T-helper 1 cell (primary cell): ENCODE measurements at places on chromosomes 6 and 20.

DNA sequence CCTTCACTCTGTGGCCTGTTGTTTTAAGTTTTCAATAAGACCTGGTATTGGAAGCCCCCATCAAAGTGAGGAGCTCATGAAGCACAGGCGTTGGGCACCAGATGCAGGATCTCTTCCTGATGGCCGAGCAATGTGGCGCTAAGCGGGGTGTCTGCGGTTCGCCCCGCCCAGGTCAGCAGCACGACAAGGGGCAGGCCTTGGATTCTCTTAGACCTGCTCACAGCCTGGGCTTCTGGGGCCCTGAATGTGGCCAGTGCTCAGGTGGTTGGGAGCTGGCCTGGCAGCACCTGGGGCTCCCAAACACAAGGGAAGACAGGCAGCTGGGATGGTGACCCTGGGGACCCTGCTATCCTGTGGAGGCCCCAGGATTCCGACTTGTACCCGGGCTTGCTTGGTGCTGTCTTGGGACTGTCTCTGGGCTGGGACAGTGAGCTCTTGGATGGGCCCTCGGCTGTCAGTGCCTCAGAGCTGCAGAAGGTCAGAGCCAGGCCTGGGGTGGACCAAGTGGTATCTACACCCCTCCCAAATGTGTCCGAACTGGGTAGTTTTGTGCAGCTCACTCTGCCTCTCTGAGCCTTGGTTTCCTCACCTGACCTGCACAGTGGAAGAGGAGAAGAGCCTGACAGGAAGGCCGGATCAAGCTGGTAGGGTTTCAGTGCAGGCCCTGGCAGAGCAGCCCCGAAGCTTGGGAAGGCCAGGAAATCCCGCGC, 69.1 kb downstream of the PHACTR3 start:
- no peak for DNase-seq

GRCh38 chr20:57384486-57384885, 6.7 kb upstream of the RBM38 start:
- DNase-seq, result no peak

- DNase-seq, result no peak
Measured at GRCh38 chr6:109853426-109853825, 124.7 kb upstream of the GPR6 start.

DNA sequence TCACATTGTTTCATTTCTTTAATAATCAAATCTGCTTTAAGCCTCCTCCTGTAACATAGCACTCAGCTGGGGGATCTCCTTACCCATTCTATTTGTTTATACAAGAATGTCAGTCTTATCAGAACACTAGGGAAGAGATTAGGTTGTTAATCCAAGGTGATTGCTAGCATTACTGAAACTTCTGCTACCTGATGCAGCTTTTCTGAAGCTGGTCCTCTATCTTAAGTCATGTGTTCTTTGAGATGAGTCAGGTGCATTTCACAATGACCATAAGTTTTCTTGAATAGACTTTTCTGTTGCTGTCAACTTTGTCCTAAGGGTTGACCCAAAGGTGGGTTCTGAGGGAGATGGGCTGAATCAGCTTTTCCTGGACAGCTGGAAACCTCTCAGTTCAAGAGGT, 60.7 kb upstream of the SYNCRIP start:
- DNase-seq, result no peak

DNA sequence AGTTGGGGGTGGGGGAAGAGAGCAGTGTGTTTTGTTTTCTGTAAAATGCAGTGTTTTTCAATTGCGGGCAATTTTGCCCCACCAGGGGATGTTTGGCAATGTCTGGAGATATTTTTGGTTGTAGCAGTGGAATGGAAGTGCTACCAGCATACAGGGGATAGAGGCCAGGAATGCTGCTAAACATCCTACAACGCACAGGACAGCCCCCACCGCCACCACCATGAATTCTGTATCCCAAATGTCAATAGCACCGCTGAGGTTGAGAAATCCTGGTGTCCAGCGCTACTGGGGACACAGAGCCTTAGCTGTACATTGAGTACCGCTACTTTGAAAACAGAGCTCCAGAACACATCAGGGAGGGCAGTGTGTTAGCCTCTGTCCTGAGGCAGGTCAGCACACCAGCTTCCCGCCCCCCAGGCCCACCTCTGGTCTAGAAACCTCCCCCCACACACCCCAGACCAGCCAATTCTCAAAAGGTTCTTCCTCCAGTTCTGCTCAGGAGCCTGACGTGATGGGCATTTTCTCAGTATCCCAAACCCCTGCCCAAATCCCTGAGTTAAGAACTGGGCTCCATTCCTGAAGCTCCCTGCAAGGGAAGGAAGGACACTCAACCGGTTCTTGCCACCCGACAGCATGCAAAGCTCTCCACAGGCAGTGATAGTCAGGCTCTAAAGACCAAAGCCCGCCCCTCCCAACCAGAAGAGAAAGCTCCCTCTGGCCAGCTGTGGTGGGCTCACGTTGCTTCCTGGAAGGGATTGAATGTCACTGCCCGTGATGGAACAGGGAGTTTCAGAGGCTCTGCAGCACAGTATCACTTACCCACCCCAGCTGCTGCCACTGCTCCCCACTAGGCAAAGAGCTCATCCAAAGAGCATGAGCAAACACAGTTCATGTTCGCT, 321.5 kb upstream of the JARID2 start:
- DNase-seq, result no peak

- no peak for DNase-seq
Measured at GRCh38 chr6:108156938-108157233, 8.9 kb upstream of the NR2E1 start.

GRCh38 chr6:46862381-46862780, 59.4 kb downstream of the ADGRF5 start:
- no peak for DNase-seq

DNA sequence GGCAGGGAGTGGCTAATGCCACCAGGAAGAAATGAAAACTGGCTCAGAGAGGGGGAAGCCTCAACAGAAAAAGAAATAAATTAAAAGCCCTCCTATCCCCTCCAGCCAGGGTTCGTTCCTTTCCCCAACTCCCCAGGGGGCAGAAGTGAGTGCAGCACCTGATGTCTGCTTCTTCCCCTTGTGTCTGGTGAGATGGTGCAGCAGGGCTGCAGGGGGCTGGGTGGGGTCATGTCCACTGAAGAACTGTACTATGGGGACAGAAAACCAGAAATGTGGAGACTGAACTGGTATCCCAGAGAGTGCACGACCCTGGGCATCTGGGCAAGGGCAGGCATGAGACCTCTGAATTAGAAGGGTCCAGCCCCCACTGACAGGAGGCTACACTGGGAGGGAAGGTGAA, 4.0 kb downstream of the EGFL8 start:
- DNase-seq, result no peak

DNA sequence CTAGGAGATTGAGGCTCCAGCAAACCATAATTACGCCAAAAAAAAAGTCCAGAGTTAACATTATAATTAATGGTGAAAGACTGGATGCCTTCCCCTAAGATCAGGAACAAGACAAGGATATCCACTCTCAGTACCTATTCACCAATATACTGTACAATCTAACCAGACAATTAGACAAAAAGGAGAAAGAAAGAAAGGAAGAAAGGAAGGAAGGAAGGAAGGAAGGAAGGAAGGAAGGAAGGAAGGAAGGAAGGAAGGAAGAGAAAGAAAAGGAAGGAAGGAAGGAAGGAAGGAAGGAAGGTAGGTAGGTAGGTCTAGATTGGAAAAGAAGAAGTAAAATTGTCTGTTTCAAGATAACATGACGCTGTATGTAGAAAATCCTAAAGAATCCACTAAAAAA, 50.7 kb downstream of the TASP1 start:
- no peak for DNase-seq

GRCh38 chr20:52103913-52104545, 87.5 kb downstream of the ZFP64 start:
- DNase-seq, result no peak

- DNase-seq, result peak; percentile 63
Measured at GRCh38 chr6:10411971-10412460, 2.9 kb downstream of the TFAP2A start.

DNA sequence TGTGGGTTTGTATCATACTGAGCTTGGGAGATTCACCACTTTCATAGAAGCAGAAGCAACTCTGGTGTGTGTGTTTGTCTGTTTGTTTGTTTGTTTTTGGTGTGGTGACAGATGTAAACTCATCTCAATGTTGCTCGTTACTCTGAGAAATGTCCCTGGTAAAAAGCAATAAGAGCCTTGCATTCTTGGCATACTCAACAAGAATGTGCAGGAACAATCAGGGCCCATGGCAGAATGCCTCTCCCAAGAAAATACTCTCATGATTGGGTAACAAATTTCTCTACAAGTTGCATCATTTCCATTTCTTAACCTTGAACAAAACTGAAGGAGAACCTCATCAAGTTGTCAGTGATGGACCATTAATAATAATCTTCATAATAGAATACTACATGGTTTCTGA, 43.0 kb upstream of the PKHD1 start:
- no peak for DNase-seq

- no peak for DNase-seq
Measured at GRCh38 chr6:108777536-108777935, 70.7 kb upstream of the ARMC2 start.

DNA sequence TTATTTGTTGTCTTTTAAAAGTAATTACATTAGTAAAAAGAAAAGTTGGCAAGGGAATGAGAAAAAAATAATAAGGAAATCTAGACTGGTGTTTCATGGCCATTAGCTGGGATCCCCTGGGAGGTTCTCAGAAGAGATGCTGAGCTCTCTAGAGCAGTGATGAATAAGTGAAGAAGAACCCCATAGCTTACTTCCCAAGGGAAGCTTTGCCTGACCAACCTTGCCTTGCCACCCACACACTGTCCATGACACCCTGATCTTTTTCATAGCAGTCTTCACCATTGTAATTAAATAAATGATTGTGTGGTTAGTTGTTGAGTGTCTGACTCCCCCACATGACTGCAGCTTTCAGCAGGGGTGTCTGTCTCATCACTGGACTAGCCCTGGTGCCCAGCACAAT, 5.9 kb downstream of the C6orf163 start:
- DNase-seq, result no peak

DNA sequence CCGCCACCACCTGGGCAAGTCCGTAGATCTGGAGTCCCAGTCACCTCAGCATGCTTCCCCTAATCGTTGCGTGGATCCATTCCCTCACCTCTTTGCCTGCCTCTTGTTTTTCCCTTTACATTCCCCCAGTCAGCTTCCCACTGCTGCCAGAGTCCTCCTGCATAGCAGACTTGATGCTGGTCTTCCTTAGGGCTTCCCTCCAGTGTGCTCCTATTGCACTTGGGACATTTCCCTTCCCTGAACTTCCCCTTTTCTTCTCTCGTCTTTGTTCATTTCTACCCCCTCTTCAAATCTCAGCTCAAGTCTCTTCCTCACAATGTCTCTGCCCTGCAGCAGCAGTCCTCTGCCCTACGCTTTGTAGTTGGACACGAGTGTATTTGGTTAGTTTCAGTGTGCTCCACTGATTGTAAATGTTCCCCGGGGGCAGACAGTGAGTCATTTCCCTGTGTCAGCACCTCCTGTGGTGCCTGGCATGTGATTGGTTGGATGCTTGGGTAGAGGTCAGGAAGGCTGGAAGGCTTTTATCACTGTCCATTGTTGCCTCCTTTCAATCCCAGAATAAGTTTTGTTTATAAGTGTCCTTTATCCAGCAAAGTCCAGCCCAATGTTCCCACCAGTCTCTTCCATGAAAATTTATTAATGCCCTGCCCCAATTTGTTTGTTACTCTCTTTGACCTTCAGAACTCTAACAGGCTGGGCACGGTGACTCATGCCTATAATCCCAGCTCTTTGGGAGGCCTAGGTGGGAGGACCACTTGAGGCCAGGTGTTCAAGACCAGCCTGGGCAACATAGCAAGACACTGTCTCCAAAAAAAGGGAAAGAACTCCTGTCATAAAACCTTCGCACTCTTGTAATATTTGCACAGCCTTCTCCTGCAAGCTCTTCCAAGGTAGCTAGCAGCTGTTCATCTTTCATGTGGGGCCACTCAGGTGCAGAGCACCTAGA, 38.3 kb downstream of the FAM120B start:
- no peak for DNase-seq
